ELR (cell line): ENCODE measurements at places on chromosomes 4 and X.

- DNase-seq: no peak
Measured at GRCh38 chr4:13903901-13904300, 276.4 kb upstream of the BOD1L1 start.

DNA sequence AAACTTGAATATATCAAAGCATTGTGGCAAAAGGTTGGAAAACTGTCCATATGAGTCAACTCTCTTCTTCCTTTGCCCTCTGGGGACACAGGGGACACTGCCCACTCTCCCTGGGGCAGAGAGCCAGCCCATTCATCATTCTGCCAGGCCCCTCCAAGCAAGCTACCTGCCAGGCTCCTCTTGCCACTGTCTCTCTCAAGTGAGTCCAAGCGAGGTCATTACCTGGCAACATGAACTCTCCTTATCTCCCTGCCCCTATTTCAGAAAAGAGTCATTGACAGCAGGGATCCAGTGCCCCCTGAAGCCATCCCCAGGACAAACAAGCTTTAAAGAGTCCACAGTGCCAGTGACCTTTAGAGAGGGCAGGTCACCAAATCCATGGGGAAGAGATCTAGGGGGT, 312.7 kb upstream of the PPARGC1A start:
- no peak for DNase-seq

DNA sequence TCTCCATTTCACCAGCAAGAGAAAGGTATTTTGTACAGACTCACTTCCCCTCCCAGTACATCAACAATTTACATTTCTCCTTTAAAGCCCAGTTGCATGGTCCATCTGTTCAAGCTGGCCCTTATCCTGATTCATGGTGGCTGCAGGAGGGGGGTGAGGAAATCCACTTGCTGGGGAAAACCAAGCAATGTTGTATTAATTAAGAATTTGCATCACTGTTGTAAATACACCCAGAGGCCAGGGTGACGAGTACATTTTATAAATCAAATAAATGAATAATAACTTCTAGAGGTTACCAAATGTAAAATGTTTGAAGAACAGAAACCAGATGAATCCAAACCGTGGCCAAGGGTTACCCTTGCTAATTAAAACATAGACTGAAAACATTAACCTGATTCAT, 395.9 kb upstream of the INTU start:
- DNase-seq: no peak

DNA sequence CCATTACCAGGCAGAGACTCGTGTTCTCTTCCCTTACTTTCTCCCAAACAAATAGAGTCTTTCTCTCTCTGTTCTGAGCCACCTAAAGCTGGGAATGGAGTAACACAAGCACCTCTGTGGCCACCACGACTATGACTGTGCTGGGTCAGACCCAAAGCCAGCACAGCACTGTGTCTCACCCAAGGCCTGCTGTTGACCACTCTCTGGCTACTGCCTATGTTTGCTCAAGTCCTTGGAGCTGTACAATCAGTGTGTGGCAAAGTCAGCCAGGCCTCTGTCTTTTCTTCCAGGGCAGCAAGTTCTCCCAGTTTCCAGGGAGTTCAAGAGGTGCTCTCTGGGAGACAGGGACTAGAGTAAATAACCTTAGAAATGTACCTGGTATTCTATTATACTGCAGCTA, 239.4 kb downstream of the FAM47A start:
- no peak for DNase-seq

- DNase-seq: no peak
Measured at GRCh38 chrX:50813843-50814661, at the start of gene SHROOM4. TSS of gene SHROOM4 (minus strand) at chrX:50814194. CDS start at chrX:50814018, 176 bp downstream.

- DNase-seq: no peak
Measured at GRCh38 chr4:5959211-5959982, 58.8 kb downstream of the C4orf50 start.

DNA sequence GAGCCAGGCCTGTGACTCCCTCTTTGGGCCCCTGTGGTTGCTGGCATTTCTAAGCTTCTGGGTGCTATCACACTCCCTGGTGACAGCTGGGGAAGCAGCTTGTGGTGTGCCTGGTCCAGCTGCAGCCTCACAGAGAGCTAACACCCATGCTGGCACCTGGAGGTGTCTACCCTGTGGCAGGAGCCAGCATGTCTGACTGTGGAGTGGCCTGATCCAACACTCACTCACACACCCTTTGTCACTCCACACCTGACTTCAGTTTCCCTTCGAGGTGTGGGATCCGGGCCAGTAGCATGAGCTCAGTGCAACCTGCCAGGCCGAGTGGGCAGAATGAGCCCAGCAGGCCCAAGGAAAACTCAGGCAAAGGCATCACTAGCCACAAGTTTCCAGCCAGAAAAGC, 67.5 kb downstream of the TECRL start:
- DNase-seq: no peak

DNA sequence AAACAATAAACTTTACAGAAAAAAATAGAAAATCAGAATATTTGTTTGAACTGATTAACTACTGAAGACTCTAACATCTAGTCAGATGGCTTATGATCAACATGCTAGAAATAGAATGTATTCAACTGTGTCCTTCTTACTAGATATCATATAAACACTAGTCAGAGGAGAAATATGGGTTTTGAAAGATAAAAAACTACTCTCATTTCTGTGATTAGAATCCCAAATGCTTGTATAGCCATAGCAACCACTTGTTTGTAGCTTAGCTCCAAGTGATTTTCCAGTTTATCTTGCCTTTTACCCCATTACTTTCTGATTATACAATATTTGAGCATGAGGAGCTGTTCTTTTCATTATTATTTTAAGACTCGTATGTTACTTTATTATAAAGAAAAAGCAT, 31.2 kb downstream of the USP38 start:
- DNase-seq: no peak

DNA sequence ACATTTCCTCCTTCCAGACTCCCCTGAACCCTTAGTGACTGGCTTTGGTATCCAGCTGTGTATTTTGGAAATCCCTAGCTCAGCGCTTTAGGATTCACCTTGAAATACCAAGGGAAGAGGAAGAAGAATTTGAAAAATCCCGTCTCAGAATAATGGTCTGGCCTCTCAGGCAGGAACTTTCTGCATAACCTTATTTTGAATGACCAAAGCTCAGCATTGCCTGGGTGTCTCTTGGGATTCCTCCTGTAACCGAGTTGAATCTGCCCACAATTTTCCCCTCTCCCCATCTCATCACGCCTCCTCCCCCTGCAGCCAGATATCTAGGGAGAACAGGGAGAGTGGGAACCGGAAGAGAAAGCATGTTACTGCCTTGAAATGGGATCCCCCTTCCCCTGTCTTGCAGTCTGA, 116.2 kb downstream of the SMIM20 start:
- no peak for DNase-seq
